ENCODE measurements at places on chromosomes 5 and 9.

DNA sequence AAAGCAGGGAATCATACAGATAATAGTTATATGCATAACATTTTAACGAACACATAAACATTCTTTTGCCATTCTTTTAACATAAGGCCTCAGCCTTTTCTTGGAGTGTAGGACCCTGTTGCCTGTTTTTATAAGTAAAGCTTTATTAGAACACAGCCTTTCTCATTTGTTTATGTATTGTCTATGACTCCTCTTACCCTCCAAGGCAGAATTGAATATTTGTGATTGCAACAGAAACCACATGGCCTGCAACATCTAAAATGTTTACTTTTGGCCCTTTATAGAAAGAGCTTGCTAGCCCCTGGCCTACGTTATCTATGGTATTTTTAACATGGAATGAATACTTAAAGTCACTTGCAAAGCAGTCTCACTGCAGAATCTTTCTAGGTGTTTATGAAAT, 2.6 kb downstream of the SLC31A1 start:
- no peak for DNase-seq

DNA sequence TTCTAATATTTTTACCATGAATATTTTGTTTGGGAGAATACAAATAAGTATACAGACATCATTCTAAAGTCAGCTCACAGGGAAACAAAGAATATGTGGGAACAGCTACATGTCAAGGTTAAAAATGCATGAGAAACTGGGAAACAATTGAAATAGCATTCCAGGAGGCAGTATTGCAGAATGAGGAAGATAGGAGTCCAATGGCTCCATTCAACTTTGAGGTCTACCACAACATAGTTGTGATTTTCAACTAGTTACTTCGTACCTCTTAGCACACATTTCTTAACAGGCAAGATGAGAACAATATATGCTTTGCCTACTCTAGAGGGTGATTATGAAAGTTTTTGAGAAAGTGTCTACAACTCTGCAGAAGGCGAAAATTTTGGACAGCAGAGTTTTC, 35.2 kb upstream of the CAST start:
- no peak for DNase-seq

GRCh38 chr5:93071710-93072109, 509.3 kb downstream of the NR2F1-AS1 start:
- no peak for DNase-seq

DNA sequence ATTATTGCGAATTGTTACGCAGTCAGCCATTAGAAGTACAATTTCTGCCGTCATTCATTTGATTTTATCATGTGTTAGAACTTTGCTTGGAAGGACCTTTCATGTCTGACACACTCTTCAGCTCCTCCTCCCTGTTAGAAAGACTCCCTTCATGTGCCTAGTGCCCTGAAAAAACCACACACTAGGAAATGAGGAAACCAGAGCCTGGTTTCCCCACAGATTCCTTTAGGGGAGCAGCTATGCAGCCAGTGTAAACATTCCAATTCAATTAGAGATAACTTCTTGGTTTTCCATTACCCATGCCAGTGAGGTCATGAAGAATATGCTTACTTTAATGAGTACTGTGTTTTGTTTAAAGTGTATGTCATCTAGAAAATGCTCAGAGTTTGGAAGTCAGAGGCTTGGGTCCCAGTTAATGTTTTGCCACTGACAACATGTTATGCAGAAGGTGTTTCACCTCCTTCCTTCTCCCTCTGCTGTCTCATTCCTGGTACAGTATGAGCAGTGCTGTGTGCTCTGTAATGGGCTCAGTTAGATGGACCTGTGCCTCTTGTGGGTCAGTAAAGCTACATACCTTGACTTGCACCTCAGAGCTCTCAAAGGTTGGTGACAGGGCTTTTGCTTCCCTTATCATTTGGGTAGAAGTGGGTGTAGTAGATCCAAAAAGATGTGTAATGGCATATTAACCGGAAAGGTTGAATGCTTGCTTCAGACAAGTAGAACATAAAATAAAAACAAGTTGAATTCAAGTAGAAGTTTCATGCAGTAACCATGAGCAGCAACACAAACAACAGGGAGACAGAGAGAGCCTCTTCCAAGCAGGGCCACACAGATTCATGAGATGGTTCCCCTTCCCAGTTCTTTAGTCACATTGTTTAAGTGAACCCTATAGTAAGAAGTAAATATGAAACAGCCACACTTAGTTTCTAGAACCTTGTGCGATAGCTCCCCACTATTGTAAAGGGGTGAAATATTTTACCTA, 52.6 kb upstream of the TNFAIP8 start:
- DNase-seq: no peak

GRCh38 chr9:68530618-68531017, 10.1 kb downstream of the TMEM252 start:
- no peak for DNase-seq
